Testis (tissue), 5 donors: ENCODE measurements at places on chromosomes 4 and X. TPM values are rescaled to one million over a fixed set of nuclear protein-coding genes. Genes with fewer than 3 reads are reported as not detected.

FRAS1 gene
- 3.7 TPM for total RNA-seq

KLHL13 gene
- 6.5 TPM for total RNA-seq

ODAPH gene
- not detected for total RNA-seq

APOOL gene
- 10.5 TPM for total RNA-seq

RASL11B gene
- total RNA-seq: 25.5 TPM

H2BW2 gene
- total RNA-seq: 1.7 TPM

PHEX gene
- 0.37 TPM for total RNA-seq

SMR3B gene
- 4.8 TPM for total RNA-seq

STPG2 gene
- total RNA-seq: 3.7 TPM

DNA sequence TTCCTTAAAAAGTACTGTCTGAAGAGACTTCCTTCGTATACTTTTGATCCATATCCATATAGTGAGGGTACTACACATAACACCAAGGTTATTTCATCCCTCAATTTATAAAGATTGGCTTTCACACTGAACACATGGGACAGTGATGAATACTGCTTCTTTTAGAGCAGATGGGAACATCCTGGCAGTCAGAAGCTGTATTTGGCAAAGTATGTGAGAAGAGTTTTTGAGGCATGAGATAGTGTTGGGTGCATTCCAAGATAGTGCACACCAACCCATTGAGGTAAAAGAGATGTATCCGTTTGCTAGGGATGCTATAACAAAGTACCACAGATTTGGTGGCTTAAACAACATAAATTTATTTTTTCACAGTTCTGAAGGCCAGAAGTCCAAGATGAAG, 141.1 kb downstream of the MOSPD2 start:
- no peak for DNase-seq

DNA sequence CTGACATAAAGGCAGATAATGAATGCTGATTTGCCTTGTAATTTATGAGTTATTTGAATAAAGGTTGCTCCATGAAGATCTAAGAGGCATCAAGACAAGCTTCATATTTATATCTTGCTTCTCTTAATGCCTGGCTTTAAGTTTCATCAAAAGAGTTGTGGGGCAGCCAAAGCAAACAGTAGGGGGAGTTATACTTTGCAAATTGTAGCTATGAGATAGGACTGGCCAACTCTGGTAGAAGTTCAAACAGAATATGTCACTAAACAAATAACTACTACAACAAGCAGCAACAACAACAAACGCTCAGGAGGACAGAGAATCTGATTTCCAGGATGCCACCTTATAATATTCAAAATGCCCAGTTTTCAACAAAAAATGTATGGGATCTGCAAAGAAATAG, 69.1 kb upstream of the PLAC1 start:
- no peak for DNase-seq

DNA sequence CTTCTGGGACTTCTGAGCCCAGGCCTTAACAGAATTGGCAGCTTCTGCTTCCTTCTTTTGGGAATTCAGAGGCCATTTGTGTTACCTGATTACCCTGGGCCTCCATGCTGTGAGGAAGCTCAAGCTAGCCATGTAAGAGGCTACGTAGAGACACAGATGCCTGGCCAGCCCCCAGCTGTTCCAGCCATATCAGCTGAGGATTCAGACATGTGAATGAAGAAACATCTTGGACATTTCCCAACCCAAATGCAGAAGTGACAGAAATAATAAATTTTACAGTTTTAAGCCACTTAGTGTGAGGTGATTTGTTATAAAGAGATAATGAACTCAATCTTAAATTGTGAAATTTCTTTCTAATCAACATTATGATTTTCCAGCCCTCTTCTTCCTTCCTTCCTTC, 18.7 kb upstream of the ZNF827 start:
- no peak for DNase-seq

- no peak for DNase-seq
Observed at GRCh38 chr4:118989098-118990080, 100.7 kb downstream of the SYNPO2 start.

GRCh38 chrX:13198056-13198761, 121.6 kb downstream of the ATXN3L start:
- DNase-seq: no peak

DNA sequence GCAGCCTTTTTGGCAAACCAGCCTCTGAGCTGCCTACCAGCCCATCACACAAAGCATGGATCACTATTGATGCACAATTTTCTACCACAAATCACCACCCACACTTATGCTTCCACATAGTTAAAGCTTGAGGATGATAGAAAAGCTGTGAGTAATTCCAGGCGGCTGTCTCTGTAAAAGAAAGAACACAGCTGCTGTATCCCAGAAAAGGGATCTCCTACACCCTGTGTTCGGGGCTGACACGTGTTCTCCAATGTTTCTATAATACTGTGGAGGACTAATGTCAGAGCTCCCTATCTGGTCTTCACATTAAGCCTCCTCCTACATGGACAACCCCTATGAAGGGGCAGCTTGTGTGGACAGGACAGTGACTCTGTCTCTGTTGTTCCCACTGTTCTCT, 12.5 kb upstream of the BRS3 start:
- no peak for DNase-seq

DNA sequence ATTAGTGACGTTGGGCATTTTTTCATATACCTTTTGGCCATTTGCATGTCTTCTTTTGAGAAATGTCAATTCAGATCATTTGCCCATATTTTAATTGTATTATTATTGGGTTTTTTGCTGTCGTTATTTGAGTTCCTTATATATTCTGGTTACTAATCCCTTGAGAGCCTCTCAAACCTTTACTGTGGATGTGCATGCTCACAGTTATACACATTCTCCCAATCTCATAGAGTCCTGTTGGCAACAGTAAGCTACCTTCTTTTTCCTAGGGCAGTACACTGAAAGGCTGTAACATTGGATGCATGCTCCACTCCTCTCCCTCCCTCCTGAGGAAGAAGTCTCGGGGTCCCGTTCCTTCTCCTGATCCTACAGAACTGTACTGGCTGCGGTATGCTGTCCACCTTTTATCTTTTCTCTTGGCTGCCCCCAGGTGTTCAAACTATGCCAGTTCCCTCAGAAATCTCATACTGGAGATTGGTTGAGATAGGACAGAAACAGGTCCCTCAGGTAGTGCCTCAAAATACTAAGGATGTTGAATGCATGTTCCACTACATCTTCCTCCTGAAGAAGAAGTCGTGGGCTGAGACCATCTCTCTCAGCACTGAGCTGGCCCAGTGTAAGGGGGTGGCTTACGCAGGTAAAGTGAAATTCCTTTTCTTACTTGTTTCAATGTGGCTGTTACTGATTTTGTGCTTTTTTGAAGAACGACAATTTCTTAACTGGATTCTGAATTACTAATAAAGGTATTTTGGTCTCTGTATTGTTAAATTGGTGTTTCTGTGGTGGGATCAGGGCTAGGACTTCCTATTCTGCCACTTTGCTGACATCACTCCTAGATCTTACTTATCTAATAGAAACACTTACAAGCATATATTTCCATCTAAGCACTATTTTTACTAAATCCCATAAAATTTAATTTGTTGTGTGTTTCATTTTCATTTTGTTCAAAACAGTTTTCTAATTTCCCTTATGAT, 145.4 kb upstream of the HUWE1 start:
- peak; percentile 42 for DNase-seq

- no peak for DNase-seq
Observed at GRCh38 chr4:7677799-7678301, 243.1 kb upstream of the PSAPL1 start.

DNA sequence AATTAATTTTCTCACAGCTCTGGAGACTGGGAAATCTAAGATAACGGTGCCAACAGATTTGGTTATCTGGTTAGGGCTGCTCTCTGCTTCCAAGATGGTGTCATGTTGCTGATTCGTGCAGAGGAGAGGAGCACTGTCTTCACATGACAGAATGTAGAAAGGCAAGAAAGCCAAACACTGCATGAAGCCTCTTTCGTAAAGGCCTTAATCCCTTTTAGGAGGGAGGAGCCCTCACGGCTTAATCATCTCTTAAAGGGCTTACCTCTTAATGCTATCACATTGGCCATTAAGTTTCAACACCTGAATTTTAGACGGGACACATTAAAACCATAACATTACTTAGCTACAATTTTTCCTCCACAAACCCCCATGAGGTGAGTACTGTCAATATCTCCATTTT, 174.1 kb downstream of the COX18 start:
- DNase-seq: no peak

DNA sequence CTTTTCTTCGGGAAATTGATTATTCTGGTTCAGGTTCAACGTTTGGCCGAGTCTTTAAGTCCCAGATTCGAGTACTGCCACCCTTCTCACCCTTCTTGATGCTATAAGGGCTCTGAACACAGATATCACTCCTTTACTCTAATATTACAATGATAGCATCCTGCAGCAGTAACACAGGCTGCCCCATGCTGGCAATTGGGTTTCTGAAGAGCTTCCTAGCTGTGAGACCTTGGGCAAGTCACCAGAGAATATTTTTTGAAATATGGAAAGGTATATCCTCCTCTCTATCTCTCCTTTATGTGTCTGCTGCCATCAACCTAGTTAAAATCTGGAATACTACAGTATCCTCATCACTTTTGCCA, 297 bp upstream of the MTMR8 start:
- no peak for DNase-seq

- peak; percentile 17 for DNase-seq
Observed at GRCh38 chr4:146033149-146033548, 94.5 kb upstream of the ZNF827 start.

GRCh38 chr4:88398381-88398780, 19.7 kb downstream of the HERC6 start:
- no peak for DNase-seq

GRCh38 chrX:41666251-41666650, 22.5 kb upstream of the GPR34 start:
- no peak for DNase-seq

GRCh38 chrX:13085526-13085925, 41.1 kb upstream of the FAM9C start:
- DNase-seq: no peak

DNA sequence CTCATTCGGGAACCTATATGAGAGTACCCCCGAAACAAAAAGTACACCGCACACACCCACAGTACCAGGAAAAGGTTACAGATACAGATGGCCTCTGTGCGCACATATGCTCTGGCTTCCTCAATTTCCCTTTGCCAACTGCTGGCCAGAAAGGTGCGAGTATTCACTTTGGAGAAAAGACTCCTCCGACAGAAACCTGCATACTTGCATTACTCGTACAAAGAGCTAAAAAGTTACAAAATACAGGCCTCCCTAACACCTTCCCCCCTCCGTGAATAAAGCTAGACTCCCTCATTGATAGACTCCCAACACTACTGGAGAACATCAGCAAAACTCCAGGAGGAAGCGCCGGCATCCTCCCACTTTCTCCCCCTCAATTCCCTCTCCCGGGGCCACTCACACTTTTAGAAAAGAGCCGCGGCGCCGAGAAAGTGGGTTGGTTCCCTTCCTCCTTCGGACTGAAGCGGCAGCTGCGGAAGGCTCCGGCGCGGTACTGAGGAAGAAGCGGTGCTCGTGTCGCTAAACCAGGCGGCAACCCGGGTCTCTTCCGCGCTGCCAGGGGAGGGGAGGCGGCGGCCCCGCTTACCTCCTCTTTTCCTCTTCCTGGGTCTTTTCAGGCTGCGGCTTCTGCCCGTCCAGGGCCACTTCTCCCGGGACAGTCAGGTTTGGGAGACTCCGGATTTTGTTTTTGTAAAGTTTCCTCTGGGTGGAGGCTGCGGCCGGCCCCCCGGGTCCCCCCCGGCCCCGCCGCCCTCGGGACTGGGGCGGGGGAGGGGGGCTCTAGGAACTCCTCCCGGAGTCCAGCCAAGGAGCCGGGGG, 1.1 kb downstream of the FBXW7 start:
- peak; percentile 55 for DNase-seq

GRCh38 chr4:11814758-11815157, 386.1 kb upstream of the HS3ST1 start:
- no peak for DNase-seq

- no peak for DNase-seq
Observed at GRCh38 chr4:4671774-4672349, 130.0 kb upstream of the STX18 start.

DNA sequence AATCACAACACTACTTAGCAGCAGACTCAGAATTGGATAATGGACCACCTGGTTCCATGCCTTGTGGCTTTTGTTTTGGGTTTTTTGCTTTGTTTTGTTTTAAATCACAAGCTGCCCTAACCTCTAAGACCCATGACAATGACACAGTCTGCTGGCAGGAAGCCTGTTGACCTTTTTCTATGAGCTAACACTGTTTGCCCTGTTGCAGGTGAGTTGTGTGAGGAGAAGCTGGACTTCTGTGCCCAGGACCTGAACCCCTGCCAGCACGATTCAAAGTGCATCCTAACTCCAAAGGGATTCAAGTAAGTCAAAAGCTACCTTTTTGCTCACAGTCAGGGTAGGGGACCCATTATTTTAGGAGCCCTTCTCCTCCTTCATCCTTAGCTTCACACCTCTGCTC, 110.8 kb upstream of the PACRGL start:
- DNase-seq: no peak

DNA sequence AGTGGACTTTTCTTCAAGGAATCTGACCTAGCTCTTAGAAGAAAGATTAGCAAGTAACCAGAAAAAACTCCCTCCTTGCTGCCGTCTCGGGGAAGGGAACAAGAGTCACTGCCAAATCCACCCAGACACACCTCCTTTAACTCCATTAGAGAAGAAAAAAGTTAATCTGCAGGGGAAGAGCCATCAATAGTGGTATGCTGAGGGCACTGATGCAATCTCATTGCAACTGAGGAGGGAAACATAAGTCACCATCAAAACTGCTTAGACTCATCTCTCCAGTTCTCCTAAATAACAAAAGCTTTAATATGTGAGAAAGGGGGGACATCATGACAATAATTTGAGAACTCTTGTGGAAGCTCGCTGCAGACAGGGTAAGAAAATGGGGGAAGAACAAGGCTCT, 49.3 kb upstream of the MAGED4B start:
- DNase-seq: no peak

DNA sequence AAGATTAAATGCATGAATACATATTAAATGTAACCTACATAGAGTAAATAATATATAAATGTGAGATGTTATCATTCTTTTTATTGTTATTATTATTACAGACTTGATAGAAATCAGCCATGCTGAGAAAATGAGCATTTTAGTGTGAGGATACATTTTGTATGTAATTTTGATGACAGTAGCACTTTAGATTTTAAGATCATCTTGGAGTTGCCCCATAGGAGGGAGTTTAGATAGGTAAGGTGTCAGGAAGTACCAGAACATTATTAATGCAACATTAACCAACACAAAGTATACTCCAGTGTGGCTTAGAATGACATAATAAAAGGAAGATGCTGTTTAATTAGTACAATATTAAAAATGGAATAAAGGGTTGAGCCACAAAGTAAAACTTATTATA, 8.4 kb downstream of the TMPRSS11A start:
- no peak for DNase-seq
